ENCODE measurements at places on chromosomes 5 and 9.
A peak's percentile ranks its signal among the peaks of the same experiment; 100 is the strongest.

GRCh38 chr5:138900281-138900965 lies 25.3 kb upstream of the LRRTM2 start:
- peak; percentile 22 for DNase-seq

DNA sequence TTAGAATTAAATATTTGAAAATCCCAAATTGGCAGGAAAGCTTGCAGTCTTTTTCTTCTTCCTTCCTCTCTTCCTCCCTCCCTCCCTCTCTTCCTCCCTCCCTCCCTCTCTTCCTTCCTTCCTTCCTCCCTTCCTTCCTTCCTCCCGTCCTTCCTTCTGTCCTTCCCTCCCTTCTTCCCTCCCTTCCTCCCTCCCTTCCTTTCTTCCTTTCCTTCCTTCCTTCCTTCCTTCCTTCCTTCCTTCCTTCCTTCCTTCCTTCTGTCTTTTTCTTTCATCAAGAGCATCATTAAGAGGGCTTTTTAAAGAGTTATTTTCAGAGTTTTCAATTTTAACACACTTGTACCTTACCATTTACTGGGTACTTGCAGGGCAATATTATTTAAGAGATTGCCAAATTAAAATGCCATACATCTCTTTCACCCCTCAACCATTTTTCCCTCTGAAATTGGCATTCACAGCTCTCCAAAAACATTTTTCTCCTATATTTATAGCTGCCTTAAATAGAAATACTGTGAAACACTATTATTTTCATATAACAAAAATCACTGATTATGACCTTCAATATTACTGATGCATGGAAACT lies 99.2 kb upstream of the C6 start:
- DNase-seq: no peak

DNA sequence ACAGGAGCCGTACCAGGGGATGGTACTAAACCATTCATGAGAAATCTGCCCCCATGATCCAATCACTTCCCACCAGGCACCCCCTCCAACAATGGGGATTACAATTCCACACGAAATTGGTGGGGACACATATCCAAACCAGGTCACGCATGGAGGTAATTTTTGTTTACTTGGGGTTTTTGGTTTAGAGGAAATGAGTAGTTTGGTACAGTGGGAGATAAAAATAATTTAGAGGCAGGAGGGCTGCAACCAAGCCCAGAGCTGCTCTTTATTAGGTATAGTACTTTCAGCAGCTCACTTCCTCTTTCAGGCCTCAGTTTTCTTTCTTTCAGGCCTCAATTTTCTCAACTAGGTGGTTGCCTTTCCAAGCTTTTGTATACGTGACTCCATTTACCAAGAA lies 23.2 kb downstream of the PRUNE2 start:
- DNase-seq: no peak

GRCh38 chr5:87183896-87184295 lies 83.8 kb upstream of the RASA1 start:
- DNase-seq: no peak

DNA sequence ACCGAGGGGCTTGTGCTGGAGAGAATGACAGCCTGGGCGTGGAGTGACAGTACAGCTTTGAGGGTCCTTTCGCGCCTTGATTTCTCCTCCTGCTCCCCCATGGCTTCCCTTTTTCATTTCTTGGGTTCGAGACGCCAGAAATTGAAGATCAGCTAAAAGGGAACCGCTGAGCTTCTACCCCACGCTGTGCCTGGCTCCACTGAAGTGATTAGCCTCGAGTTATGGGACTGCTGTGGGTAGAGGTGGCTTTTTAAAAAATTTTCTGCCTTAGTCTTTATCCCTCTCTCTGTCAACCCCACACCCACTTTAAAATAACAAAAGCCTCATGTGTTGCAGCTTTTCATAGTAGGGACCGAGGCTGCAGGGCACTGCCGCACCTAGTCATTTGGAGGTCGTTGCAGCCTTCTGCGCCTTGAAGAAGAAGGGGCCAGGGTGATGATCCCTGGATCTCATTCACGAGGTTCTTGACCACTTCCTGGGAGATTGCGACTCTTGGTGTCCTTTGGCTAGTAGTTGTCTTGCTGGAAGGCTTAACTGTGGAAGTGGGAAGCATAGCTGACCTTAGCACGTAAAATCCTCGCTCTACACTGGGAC lies 603 bp downstream of the PPIP5K2 start:
- no peak for DNase-seq

- no peak for DNase-seq
These were observed 212.1 kb downstream of the TLR4 start for GRCh38 chr9:117916291-117916690.

DNA sequence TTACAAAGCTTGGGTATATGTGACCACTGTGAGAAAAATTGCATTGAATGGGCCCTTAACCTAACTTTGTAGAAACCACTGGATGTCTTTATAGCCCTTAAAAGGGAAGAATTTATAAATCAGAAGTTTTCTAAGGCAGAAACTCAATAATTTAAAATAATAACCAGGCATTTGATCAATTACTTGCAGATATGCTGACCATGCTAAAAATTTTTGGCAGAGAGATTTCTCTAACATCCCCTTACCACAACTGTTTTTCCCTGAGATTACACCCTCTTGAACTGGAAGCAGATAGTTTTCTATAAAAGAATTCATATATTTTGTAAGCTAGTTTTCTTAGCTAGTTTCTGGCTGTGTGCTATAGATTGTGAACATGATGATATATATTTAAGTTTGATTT lies 428.3 kb downstream of the KIF4B start:
- DNase-seq: no peak

GRCh38 chr5:3195994-3196393 lies 399.6 kb upstream of the IRX1 start:
- no peak for DNase-seq

DNA sequence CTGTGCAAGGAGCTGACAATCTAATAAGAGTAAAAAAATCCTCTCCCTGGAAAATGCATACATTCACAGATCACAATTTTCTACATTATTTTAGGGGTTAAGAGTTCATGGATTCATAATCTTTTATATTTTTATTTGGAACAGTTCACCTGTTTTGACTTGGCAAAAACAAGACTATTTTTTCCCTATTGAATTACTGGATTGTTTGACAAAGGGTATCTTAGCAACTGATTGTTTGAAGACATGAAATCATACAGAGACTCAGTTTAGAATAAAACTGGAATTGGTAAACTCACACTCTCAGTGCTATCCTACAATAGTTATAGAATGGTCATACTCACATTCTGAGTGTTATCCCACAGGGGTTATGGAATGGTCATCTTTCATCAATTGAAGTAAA lies 358.2 kb upstream of the PTGER4 start:
- DNase-seq: no peak

- DNase-seq: no peak
These were observed 154.1 kb upstream of the CDH12 start for GRCh38 chr5:23007236-23007635.

DNA sequence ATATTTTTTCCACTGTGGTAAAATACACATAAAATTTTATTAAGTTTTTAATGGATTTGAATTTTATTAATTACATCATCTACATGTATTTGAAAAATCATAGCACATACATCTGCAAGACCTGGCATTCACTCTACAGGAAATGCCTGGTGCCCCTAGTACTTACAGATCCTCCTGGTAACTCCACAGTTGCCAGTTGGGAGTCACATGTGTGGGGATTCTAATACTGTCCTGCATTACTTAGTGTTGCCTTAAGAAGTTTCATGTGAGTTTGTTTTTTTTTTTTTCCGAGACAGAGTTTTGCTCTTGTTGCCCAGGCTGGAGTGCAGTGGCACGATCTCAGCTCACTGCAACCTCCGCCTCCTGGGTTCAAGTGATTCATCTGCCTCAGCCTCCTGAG lies 18.1 kb downstream of the KDM3B start:
- DNase-seq: no peak

DNA sequence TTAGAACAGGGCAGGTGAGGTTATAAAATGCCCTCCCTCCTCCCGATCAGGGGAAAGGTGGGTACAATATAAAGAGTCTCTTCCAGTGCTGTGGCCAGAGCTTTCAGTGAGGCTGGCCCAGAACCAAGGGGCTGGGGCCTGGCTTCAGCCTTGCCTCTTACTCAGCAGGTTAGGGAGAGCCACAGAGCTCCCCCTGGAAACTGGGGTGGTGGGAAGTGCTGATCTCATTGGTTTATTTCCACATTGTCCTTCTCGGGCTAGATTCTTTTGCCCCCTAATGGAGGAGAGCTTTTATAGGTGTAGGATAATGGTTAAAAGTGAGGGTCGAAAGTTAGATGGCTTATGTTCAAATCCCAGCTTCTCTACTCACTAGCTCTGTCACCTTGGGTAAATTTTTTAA lies 186.7 kb upstream of the TBC1D2 start:
- no peak for DNase-seq

- DNase-seq: no peak
These were observed 245.7 kb upstream of the SLC30A5 start for GRCh38 chr5:68848091-68848490.

GRCh38 chr5:73443829-73444498 lies 4.6 kb downstream of the FOXD1 start:
- DNase-seq: no peak

- no peak for DNase-seq
These were observed 104.6 kb downstream of the PRR16 start for GRCh38 chr5:120568711-120569110.

DNA sequence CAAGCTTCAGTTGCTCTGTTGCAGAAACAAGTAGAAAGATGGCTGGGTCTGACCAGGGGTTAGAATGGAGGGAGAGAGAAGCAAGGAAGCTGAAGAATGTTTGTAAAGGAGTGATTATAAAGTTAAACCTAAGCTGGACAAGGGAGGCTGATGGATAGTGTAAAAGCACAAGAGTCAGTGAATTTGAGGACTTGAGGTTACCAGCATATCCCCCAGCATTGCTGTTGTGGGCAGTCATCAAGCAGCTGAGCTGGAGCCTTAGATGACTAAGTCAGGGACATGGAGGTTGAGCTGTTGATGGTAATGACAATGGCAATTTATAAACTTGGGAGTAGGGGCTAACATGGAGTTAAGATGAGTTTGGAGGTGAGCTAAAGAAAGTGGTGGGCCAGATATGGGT lies 131.5 kb downstream of the ERCC6L2 start:
- no peak for DNase-seq

- no peak for DNase-seq
These were observed 414.8 kb downstream of the GADD45G start for GRCh38 chr9:90019626-90020025.

GRCh38 chr5:141196363-141196762 lies 3.1 kb upstream of the PCDHB11 start:
- DNase-seq: no peak

- no peak for DNase-seq
These were observed 75.8 kb downstream of the POU5F2 start for GRCh38 chr5:93665648-93666047.

- no peak for DNase-seq
These were observed 23.4 kb upstream of the GFPT2 start for GRCh38 chr5:180376511-180376910.

- DNase-seq: no peak
These were observed 10.7 kb upstream of the PRXL2C start for GRCh38 chr9:96665789-96666188.

DNA sequence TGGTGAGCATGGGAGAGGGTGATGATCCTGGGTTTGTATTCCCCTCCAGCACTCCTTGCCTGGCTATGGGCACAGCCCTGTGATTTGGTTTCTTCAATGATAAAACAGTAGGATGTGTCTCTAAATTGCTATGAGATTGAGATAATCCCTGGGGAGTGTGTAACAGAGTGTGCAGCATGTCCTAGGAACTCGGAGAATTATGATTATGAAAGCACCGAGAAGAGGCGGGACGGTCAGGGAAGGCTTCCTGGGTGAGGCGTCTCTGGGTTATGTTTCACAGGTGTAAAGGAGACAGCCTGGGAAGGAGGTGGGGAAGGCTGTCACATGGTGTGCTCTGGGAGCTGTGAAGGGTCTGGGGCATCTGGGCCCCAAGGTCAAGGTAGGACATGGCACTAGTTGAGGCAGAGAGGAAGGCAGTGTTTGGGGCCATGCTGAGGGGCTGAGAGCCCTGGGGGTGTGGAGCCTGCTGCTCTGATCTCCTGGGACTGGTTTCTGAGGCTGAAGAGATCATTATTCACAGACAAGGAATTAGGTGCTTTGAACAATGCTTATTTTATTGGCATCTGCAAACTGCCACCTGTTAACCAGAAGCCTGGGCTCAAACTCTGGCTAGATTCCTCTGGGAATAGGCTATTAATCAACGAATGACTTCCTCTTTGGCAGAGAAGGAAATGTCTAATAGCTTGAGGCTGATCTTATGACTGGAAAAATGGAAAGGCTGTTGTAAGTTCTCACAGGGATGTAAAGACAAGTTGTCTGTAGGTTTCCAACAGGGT lies 73.8 kb upstream of the IL12B start:
- DNase-seq: no peak

All from stimulated activated CD4-positive, alpha-beta T cell treated with anti-CD3 and anti-CD28 coated beads, Interleukin-4, amount 100 ng/mL, for 48 hours (primary cell).